HCEC 1CT (cell line): ENCODE measurements at places on chromosomes 6 and 20.

GRCh38 chr20:1499528-1500420 lies 8.6 kb upstream of the SIRPB2 start:
- no peak for DNase-seq

DNA sequence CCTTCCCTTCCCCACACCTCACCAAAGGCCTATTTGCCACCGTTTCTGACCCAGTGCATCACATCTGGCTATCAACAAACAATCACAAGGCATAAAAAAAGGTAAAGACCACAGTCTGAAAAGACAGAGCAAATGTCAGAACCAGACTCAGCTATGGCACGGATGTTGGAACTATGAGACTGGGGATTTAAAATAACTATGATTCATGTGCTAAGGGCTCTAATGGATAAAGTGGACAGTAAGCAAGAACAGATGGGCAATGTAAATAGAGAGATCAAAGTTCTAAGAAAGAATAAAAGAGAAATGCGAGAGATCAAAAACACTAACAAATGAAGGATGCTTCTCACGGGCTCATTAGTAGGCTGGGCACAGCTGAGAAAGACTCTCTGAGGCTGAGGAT lies 99.5 kb downstream of the LAMP5 start:
- DNase-seq = peak; percentile 54

- no peak for DNase-seq
Observed at GRCh38 chr6:169165561-169166300, 87.9 kb downstream of the THBS2 start.

GRCh38 chr6:44466955-44467354 lies 79.4 kb downstream of the CDC5L start:
- DNase-seq = no peak

GRCh38 chr6:25035174-25035511 lies 99.4 kb upstream of the RIPOR2 start:
- DNase-seq = no peak

DNA sequence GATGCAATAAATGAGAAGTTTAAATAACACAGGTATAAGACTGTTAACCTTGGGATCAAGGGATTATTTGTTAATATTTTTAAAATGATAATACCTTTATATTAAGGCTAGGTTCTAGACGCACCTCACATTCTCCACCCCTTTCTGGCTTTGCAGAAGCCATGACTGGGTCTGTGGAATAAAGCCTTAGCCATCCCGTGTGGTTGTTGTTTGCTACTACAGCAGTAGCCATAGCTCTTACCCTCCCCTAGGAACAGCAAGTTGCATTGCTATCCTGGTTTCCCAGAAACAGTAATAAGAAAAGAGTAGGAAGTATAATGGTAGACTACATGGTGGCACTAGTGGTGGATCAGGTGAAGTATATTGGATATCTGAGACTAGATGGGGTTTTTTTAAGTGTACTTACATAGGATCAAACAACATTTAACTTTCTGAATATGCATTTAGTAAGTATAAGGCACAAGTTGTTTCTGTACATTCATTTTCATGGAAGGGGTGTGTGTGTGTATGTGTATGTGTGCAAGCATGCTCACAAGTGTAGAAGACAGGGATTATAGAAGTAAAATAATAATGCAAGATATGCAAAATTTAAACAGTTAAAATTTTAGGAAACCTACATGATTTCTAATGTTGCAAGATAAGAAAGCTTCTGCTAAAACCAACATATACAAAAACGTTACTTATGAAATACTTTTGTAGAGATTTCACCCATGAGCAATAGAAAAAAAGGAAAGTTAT lies 384.2 kb downstream of the PRKN start:
- no peak for DNase-seq
